AG08396 (cell line): ENCODE measurements at places on chromosomes 12 and 14.

GRCh38 chr14:75800792-75801191, 139.7 kb downstream of the TTLL5 start:
- DNase-seq, result no peak

DNA sequence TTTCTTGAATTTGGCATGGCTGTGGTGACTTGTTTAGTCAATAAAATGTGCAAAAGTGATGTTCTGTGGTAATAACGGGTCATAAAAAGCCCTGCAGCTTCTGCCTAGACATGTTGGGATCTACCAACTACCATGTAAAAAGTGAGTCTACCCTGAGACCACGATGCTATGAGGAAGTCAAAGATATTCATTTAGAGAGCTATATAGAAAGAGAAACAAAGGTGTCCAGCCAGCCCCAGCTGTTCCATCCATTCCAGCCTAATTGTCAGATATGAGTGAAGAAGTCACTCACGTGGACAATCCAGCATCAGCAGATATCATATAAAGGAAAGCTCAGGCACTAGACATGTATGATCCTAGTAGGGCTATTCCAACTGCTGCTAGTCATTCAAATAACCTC, 117.2 kb upstream of the SSTR1 start:
- no peak for DNase-seq

DNA sequence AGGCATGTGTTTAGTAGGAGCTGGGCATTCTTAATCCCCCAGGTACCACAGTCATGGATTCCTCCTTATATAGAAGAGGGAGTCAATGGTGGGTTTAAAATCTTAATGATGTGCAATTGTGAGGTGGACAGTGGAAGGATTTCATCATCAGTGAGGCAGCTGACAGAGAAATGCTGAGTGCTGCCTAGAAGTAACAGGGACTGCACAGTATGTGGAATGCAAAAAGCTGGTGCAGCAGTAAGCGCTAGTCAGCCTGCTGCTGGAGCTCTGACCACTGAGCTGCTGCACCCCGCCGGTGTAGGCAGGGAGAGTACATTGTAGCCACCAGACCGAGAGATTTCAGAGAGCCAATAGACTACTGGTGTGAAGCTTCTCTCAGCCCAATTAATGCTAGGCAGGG, 80.5 kb upstream of the DACT1 start:
- DNase-seq, result no peak

DNA sequence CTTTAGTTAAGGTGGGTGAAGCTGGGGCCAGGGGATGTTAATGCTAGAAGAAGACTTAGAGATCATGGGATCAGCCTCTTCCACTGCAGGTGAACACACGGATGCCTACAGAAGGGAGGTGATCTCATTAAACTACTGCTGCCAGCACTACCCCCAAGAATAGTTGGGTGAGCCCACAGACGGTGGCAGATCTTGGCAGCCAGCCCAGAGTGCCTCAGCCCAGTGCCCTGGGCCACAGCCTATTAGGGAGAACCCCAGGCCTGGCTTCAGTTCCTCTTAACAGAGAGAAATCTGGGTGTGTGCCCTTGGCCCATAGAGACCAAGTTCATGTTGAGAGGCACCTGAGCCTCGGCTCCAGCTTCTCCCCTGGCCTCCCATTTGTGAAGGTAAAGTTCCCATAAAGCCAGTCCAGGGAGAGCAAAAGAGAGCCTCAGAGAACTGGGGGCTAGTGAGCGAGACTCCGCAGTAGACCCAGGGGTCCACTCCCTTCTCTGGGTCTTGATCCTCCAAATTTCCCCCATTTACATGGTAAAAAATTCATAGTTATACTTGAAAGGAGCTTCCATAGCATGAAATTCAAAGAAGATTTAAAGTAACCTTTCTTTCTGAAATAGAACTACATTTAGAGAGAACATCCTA, 125.0 kb upstream of the CCND2 start:
- no peak for DNase-seq

- no peak for DNase-seq
Measured at GRCh38 chr12:121295116-121295745, 1.3 kb downstream of the CAMKK2 start.
